Activated CD4-positive, alpha-beta T cell treated with anti-CD3 and anti-CD28 coated beads, Interleukin-2, Interleukin-4, amounts not matched to agents 100 ng/mL and 50 ng/mL, durations not matched to agents 16 hours and 8 hours (primary cell): ENCODE measurements at places on chromosomes 11 and 22.

GRCh38 chr11:115497303-115497702, 6.9 kb downstream of the CADM1 start:
- DNase-seq: no peak

- no peak for DNase-seq
Observed at GRCh38 chr22:25023879-25024278, 71.4 kb downstream of the KIAA1671 start.

GRCh38 chr22:29205594-29206371, at the start of gene EMID1:
TSS of gene EMID1 (plus strand) at chr22:29205896. CDS start at chr22:29206039, 143 bp downstream.
- DNase-seq: no peak

DNA sequence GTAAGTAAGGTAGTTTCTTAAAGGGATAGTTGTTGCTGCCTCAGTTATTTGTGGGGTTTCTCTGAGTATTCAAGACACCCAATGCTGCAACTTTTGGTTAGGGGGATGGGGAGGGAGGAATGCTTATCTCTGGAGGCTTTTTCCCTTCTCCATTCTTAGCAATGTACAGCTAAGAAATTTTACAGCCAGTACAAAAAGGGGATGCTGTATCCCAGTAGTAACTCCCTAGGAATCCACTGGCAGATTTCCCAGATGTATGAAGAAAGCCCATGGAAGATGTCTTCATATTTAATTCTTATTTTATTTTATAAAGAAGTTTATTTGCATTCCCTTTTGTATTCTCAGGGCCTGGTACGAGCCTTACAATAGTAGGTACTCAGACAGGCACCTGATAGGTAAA, 154.8 kb downstream of the ENTHD1 start:
- no peak for DNase-seq

DNA sequence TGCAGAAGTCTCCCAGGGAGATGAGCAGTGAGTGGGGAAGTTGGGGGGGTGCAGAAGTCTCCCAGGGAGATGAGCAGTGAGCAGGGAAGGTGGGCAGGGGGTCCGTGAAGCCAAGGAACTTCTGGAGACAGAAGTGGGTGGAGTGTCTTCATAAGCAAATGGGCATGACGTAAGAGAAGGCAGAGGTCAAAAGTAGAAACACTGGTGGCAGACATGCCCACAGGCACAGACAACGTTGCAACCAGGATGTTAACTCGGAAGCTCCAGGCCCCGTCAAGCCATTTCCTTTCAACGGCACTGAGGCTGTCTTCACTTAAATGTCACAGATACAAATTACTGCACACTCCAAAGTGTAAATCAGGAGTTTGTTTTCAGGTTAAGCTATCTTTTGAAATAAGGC, 186.1 kb downstream of the SHANK2 start:
- no peak for DNase-seq

DNA sequence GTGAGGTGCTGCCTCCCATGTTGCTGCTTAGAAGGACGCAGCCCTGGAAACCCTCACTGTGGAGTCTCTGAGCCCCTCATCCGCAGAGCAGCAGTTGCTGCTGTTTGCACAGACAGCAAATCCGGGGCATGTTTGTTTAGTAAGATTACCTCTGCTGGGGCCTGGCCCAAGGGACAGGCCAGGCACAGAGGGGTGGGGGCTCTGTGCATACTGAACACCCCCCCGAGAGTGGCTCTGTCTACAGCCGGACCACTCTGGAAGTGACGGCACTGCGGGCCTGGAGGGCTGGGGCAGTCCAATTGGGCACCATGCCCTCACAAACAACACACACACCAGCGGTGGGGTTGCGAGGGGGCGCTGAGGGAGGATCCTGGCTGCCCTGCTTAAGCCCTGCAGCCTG, 22.9 kb upstream of the CCDC188 start:
- DNase-seq: no peak

DNA sequence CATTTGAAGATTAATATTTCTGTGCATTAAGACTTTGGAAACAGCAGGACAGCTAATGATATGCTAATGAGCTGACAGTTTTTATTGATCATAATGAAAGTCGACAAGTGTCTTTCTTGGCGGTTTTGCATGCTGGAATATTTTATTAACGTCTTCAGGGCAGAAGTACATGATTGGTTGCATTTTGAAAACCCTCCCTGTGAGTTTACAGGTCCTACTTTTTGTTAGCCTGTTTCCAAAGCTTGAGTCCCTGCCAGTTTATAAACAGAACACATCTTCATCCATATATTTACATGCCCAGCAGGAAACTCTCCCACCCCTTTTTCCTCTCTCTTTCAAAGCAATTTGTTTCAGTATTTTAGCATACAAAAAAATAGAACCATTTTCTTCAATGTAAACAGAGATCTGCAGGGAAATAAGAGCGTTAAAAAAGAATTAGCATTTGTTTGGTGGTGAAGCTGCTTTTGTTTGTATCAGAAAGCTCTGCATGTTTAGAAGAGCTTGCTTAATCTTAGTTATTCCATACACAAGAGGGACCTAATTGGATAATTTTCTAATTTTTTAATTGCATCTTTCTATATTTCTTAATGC, 243.6 kb downstream of the NELL1 start:
- DNase-seq: no peak

DNA sequence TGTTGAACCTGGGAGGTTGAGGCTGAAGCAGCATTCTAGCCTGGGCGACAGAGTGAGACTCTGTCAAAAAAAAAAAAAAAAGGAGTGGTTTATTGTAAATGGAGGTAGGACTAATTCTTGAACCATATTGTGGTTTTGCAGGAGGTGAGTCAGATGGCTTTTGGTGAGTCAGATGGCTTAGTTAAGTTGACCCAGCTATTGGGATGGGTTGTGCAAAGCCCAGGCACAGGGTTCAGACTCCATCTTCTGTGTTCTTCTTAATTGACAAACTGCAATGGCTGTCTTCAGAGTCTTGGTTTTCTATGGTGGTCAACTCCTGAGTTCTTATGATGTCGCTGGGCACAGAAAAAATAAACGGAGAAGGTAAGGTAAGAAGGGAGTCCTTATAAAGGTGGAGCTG, 182.7 kb downstream of the ADAMTS15 start:
- DNase-seq: peak; percentile 81

DNA sequence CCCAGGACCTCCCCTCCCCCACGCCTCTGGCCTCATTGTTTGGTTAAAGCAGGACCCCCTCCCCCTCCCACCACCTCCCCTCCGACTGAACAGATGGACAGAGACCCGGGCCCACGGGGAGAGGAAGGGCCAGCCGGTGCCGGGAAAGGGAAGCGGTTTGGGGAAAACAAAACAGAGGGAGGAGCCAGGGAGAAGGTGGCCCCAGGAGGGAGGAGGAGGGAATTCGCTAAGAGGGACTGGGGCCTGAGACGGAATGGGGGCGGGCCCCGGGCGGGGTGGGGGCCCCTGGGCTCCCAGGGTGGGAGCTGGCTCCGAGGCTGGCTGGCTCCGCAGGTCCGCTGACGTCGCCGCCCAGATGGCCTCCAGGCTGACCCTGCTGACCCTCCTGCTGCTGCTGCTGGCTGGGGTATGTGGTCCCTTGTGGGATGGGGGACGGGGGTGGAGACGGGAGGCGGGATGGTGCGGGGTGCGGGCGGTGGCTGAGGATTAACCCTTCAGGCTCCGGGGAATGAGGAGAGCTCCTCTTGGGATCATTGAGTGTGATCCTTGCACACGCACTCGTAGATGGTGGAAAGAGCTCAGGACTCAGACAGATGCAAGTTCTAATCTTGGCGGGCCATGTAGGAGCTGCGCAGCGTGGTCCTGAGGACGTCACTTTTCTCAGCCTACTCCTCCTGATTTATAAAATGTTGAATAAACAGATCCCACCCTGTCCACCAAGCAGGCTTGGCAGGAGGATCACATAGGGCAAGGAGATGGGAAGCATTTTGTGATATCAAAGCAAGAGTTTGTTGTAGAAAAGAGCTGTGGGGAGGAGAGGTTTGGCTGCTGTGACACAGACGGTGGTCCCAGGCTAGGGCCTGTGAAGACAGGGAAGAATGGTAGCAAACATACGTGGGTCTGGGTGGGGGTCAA, 688 bp downstream of the SERPING1 start:
- DNase-seq: no peak

DNA sequence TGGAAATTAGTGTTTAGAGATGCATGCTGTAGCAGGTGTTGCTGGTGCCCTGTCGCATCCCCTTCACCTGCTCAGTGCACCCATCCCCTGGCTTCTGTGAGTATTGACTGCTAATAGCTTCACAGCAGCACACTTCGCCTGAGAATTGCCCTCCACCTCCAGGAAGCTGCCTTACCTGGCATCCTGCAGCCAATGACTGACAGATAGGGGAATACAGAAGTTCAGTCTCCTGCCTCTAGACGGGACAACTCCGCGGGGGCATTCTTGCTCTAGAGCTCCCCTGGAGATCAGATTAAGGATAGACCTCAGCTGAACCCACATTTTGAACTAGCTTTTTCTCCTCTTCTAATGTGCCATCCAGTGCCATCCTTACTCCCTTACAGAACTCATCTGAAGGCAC, 9.3 kb upstream of the CD3E start:
- no peak for DNase-seq
